ENCODE measurements at places on chromosomes 13 and 19.

DNA sequence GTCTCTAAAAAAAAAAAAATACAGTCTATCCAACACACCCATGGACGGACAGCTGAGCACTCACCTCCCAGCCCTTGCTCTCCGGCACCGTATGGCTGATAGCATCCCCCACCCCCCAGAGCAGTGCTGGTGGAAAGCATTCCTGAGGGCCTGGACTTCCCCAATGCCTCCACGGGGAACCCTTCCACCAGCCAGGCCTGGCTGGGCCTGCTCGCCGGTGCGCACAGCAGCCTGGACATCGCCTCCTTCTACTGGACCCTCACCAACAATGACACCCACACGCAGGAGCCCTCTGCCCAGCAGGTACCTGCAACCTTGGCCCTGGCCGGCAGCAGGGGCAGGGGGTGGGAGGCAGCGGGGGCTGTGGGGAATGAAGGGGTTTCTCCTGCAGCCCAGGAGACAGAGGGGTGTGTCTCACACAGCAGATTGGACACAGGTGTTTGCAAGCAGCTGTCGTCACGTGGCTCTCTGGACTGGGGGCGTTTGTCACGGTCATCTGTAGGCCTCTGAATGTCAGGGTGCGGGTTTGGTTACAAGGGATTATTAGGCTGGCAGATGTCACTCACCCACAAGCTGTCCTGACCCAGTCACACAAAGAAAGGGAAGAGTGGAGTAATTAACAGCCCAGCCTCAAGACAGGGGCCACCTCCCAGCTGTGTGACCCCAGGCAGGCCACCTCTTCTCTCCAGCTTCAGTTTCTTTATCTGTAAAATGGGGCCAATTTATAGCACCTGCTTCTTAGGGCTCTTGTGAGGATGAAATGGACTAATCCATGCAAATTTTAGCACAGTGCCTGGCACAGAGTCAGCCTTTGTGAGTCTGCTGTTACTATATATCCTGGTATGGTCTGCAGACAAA, 19.3 kb downstream of the PLD3 start:
- DNase-seq: no peak

DNA sequence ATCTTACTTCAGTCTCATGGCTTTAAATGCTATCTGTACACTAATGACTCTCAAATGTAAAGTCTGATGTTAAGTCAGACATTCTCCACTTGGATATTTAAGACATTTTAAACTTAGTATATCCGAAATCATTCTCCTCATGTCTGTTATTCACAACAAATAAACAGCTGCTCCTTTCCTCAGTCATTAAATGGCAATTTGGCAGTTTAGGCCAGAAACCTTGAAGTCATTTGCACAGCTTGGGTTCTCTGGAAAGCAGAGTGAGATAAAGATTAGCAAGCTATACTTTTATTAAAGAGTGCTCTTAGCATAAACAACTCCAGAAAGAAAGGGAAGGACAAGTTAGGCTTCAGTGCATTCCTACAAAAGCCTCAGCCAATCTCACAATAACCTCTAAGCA, 53.7 kb downstream of the DNAJC15 start:
- DNase-seq: no peak

- peak; percentile 5 for DNase-seq
Measured at GRCh38 chr13:21671620-21672286, 880 bp downstream of the FGF9 start.

GRCh38 chr13:43434191-43434590, 352.6 kb downstream of the ENOX1 start:
- DNase-seq: no peak

GRCh38 chr19:42199440-42200115, 17.9 kb downstream of the DEDD2 start:
- DNase-seq: peak; percentile 96

GRCh38 chr13:52931131-52931530, 82.7 kb upstream of the PCDH8 start:
- no peak for DNase-seq

DNA sequence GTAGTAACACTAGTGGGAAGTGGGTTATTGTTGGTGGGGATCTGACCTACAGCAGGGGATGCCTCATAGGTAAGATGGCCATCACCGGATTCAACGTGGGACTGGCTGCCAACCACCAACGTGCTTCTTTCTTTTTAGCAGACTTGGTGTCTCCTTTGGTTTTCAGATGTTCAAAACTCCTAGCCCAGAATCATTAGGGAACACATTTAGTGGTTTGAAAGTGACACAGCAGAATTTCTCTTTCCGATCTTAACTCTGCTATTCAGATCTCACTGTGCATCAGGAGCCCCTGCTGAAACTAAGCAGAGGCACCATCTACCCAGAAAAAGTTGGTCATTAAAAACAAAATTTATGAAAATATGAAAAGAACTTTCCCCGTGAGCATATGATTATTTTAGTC, 36.7 kb upstream of the PCDH8 start:
- DNase-seq: peak; percentile 65

DNA sequence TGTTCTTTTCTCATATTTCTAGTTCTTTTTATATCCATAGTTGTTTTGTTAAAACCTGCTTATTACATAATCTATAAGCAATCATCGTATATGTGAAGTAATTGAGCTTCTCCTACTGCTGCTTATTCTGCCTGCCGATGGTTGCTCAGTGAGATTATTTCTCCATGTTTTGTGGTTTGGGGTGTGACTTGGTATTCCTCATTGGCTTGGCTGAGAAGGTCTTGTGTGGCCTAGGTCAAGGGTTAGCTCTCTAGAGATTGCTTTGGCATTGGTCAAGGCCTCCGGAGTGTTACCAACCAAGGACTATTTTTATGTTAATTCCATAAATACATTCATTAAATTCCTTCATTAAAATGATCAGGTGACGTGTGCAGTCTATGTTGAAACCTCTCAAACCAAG, 302.8 kb downstream of the MYO16 start:
- no peak for DNase-seq

GRCh38 chr19:362683-363082, 18.1 kb upstream of the MIER2 start:
- no peak for DNase-seq

DNA sequence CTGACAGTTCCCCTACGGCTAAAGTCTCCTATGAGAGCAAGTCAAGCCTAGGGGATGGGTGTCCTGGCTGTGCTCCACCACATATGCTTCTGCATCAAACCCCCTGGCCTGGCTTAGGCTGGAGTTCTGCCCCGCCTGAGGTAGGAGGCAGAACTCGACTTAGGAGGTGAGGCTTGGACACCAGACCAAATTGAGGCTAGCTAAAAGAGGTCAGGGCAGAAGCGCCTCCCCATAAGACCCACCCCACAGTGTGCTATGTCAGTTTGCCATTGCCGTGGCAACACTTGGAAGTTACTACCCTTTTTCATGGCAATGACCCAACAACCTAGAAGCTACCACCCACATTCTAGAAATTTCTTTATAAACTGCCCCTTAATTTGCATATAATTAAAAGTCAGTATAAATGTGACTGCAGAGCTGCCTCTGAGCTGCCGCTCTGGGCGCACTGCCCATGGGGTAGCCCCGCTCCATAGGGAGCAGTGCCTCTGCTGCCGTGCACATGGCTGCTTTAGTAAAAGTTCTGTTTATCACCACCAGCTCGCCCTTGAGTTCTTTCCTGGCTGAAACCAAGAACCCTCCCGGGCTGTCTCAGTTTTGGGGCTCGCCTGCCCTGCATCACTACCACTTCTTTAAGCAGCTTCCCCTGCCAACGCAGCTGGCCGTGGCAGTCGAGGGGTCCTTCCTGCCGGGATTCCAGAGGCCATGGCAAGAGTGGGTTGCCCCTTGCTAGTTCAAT, 20.2 kb downstream of the AP1M1 start:
- peak; percentile 18 for DNase-seq

DNA sequence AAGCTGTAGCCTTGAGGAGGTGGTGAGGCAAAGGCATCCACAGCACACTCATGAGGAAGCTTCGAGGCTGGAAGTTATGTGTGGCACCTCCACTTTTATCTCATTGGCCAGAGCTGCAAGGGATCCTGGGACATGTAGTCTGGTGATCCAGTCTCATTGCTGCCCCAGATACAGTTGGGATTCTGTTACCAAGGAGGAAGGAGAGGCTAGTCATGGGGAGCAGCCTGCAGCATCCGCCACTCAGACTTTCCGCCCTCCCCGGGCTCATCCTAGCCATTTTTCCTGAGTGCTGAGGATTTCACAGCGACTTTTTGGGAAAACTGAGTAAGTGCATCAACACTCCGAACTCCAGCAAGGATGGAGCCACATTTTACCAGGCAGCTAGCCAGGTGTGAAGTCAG, 74.4 kb downstream of the DPF1 start:
- DNase-seq: peak; percentile 31

DNA sequence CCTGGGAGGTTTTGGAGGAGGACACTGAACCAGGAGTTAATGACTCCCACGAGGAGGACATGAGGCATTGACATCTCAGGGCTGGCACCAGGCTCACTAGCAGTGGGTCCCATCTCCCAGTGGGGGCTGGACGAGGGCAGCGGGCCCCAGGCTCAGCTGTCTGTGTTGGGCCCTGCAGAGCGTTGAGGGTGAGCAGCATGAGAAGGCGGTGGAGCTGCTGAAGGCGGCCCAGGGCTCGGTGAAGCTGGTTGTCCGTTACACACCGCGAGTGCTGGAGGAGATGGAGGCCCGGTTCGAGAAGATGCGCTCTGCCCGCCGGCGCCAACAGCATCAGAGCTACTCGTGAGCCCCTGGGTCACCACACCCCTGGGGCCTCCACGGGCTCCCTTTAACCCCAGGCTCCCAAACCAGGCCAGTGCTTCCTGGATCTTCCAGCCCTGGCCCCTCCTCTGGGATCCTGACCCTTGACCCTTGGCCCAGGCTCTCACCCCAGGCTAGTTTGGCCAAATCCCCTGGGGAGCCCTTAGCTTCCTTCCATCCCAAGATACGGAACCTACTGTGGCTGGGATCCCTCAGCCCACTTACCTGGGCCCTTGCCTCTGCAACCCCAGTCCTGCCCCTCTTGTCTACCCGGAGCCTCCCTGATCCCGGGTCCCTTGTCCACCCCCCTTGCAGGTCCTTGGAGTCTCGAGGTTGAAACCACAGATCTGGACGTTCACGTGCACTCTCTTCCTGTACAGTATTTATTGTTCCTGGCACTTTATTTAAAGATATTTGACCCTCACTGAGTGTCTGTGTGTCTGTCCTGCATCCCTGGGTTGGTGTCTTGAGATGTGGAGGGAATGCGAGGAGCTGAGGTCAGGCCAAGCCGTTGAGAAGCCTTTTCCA, 1.0 kb downstream of the C19orf73 start:
- DNase-seq: no peak

DNA sequence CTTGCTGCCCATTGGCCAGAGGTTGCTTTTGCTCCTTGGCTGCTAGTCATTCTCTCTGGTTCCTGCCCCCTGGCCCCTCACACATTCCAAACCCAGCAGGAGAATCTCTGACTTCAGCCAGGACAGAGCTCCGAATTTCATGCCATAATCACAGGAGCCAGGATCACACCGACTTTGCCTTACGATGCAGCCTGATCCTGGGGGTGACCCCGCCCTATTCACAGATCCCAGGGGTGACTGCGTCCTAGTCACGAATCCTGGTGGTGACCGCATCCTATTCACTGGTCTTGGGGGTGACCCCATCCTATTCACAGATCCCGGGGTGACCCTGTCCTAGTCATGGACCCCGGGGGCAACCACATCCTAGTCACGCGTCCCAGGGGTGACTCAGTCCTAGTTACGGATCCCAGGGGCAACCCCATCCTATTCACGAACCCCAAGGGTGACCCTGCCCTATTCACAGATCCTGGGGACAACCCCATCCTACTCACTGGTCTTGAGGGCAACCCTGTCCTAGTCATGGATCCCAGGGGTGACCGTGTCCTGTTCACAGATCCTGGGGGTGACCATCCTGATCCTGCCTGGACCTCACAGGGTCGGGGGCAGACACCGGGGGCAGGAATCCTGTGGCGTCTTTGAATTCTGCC, 7.4 kb upstream of the TEX29 start:
- no peak for DNase-seq

- DNase-seq: no peak
Measured at GRCh38 chr19:45020071-45020470, 18.8 kb upstream of the CLASRP start.
